MV-4-11 (cell line): ENCODE measurements at places on chromosomes 3 and 15.

DNA sequence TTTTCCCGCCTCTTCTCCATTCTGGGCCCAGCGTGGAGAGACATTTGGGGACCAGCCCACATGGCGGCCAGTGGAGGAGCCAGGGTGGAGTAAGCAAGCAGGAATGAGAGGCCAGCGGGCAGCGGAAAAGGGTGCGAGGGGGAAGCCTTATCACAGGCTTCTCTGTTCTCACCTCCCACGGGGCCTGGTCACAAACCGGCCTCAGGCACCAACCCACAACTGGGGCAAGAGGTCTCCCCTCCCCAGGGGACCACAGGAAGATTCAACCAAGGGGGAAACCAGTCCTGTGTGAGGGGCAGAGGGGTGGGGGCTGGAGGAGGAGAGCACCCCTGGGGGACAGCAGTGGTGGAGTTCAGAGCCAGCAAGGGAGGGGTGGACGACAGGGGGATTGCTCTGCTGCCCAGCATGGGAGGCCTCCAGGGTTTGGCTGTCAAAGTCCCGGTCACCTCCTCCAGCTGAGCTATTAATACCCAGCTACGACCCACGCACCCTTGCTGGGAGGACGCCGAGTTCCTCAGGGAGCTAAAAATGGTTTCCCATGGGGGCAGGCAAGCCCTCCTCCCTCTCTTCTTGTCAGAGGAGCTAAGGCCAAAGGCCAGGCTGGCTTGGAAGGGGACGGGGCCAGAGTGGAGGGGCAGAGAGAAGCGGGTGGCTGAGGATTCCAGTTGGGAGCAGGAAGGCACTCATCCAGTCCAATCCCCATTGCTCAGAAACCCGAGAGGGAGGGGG, 23.8 kb upstream of the RPL29 start:
- DNase-seq = no peak

- DNase-seq = no peak
Observed at GRCh38 chr3:179666436-179667035, 13.7 kb downstream of the USP13 start.

DNA sequence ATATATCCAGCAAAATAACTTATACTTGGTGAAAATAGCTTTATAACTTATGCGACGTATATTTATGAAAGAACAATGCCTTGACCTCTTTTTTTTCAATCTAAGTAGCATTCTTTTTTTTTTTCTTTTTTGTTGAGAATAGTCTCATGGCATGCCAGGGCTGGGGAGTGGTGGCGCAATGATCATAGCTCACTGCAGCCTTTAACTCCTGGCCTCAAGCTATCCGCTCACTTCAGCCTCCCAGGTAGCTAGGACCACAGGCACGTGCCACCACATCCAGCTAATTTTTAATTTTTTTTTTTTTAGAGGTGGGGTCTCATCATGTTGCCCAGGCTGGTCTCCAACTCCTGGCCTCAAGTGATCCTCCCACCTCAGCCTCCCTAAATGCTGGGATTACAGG, 43.5 kb downstream of the RAB8B start:
- peak; percentile 26 for DNase-seq

DNA sequence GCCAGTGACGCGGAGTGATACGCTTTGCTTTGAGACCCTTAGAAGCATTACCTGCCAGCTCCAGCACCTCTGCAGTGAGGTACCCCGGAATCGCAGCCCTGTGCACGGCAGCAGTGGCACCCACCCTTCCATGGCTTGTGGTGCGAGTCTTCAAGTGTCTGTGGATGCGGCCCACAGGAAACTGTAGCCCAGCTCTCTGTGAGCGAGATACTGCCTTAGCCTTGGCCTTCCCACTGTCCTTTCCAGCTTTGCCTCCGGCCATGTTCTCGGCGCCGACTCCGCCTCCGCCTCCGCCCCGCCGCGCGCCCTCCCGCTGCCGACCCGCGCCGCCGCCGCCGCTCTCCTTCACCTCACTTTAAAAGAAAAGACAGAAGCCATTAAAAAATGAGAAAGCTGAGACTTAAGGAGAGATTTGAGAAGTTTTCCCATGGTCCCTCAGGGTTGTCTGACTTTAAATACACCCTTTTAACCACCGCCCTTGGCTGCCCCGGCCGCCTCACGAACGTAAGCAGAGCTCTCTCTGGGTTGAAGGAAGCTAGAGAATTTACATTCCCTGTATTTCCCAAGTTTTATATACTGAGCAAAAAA, 78.5 kb upstream of the FAM174B start:
- DNase-seq = no peak

DNA sequence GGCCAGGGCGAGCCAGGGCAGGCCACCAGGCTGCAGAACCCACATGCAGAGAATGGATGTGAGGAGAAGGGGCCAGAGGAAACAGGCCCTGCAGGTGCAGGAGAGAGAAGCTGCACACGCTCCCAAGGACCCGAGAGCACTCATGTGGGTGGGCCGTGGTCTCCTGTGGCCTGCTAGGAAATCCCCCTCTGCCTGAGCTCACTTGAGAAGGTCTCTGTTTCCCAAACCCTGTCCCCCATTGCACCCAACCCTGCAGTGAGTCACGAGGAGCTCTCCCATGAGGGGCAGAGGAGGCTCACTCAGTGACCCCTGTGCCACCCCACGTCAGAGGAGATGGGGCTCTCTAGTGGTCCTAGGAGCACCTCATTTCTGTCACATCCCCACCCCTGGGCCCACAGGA, 111.1 kb downstream of the KLF13 start:
- DNase-seq = no peak

GRCh38 chr3:54703923-54704322, 223.9 kb downstream of the LRTM1 start:
- DNase-seq = no peak

- no peak for DNase-seq
Observed at GRCh38 chr3:11690863-11691766, 47.4 kb upstream of the VGLL4 start.

GRCh38 chr3:130907966-130908365, 14.1 kb downstream of the ATP2C1 start:
- no peak for DNase-seq

GRCh38 chr15:58471348-58471747, 39.6 kb downstream of the LIPC start:
- DNase-seq = no peak

DNA sequence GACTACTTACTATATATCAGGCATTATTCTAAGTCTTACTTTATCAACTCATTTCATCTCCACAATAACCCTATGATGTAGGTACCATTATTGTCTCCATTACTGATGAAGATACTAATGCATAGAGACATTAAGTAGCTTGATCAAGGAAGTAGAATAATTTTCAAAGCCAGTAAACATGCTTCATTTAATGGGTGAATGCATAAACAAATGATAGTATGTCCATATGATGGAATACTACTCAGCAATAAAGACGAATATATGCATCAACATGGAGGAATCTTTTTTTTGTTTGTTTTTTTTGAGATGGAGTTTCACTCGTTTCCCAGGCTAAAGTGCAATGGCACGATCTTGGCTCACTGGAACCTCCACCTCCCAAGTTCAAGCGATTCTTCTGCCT, 184.9 kb downstream of the FMN1 start:
- no peak for DNase-seq

GRCh38 chr3:57737840-57738239, 18.3 kb upstream of the SLMAP start:
- DNase-seq = no peak

DNA sequence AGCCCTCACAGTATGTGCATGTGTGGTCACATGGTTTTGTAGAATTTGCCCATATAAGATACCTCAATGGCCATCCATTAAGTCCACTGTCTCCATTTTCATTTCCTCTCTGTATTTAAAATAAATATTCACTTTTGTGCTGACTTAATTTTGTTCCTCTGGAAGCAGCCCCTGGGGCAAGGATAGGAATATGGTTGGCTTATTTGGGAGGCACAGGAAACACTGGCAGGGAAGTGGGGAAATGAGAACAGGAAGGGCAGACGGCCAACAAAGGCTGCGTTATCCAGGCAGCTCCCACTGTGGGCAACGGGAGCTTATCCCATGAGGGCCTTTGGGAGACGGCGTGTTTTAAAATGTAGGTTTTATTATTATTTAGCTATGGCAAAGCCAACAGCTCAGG, 148.6 kb downstream of the SHQ1 start:
- no peak for DNase-seq

- no peak for DNase-seq
Observed at GRCh38 chr3:94587291-94587690, 524.4 kb downstream of the NSUN3 start.

GRCh38 chr15:41006479-41006878, 53.2 kb downstream of the CHAC1 start:
- DNase-seq = no peak

GRCh38 chr3:176934698-176935097, 262.6 kb downstream of the TBL1XR1 start:
- no peak for DNase-seq

- no peak for DNase-seq
Observed at GRCh38 chr3:52493232-52494017, 1.7 kb upstream of the STAB1 start.

GRCh38 chr3:150703299-150703755, 393 bp downstream of the ERICH6 start:
- DNase-seq = no peak

DNA sequence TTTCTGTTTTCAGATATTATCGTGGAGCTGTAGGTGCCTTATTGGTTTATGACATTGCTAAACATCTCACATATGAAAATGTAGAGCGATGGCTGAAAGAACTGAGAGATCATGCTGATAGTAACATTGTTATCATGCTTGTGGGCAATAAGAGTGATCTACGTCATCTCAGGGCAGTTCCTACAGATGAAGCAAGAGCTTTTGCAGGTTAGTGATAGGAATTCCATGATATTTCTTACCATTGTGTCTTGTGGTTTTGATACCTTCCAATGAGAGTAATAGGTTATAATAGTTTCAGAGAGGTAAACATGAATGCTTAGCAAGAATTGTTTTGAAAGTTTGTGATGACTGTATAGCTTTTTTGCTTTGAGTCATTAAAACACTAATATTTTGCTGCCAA, 8.5 kb downstream of the RAB11A start:
- DNase-seq = no peak

DNA sequence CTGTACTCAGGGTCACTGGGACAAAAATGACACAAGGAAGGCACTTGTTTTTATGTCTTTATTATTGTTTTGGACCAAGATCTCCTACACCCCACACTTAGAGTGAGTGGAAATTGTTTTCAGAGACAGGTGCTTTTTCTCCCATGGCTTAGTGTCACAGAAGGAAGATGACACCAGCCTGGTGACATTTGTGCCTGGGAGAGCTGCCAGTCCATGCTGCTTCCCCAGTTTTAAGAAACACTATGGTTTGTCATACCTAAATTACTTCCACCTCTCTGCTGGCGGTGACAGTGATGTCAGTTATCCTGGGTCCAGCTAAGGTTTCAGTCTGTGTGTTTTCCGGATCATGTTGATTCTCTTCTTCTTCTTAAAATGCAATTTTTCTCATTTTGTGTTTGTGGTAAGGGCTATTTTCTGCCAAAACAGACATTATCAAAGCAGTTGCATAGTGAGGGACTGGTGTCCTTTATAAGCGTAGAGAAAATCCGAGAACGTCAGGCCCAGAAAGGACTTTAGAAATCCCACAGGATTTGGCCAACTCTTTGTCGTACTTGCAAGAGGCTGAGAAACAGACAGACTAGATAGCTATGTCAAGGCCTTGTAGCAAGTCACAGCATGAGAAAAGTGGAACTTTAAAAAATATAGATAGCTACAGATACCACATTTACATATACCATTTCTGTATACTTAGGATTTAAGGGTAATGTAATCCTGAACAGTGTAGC, 149.5 kb downstream of the TP63 start:
- no peak for DNase-seq

DNA sequence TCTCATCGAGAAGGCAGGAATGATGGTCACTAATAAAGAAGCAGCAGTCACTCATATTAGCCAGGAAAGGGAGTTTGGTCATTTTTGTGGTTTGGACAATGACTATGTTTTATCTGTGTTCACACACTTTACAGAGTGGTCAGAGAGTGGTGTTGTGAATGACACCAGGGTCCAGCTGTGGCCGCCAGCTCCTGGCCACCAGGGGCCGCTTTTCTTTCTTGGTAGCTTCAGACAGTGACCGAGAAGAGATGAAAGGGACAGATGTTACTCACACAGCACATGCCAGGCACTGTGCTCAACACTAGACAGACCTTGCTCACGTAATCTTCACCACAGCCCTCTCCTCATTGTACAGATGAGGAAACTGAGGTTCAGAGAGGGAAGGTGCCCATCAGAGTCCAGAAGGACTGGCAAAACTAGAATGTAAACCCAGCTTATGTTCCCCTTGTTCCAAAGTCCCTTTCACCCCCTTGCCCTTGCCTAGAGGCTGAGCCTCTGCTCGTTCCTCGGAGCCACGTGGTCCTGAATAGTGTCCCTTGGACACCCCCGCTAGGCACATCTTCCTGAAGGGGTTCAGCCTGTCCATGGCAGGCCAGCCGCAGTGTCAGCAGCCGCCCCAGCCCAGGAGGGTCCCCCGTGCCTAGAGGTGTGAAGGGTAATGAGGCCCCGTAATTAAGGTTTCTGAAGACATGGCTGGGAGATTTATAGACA, 55.6 kb downstream of the CYP11A1 start:
- no peak for DNase-seq

GRCh38 chr3:177057768-177058167, 139.5 kb downstream of the TBL1XR1 start:
- no peak for DNase-seq

DNA sequence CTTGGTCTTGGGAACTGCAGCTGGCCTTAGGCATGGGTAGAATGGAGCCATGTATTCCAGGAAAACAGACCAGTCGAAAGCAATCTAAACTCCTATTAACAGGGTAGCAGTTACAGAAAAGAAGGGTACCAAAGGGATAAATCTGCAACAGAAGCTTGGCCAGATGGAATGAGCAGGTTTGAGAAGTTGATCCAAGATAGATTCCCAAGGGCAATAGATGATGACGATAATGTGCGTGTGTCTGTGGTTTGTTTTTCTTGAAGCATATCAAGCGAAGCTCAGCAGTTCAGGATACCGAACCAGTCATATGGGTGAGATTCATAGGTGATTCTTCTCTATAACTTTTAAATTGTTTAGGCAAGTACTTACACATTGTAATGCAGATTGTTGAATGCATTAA, 203.8 kb upstream of the SEMA6D start:
- DNase-seq = no peak

DNA sequence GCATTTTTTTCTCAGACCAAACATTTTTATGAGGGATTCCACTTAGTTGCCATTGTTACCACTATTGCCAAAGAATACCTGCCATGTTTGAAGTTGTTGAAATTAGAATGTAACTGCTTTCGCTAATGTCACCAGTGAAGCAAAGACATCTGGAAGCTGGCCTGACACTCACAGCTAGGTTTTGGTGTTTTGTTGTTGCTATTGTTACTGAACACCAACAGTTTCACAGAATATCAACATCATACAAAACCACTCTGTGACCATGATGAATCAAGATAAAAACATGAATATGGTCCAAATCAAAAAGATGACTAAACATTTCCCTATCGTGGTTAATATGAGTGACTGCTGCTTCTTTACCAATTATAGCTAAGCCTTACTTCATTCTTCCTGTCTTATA, 6.9 kb upstream of the CFAP20DC start:
- no peak for DNase-seq

- peak; percentile 20 for DNase-seq
Observed at GRCh38 chr3:25588441-25589103, 76.1 kb downstream of the TOP2B start.
